ENCODE measurements at places on chromosomes 16 and 17.
A peak's percentile ranks its signal among the peaks of the same experiment; 100 is the strongest.

DNA sequence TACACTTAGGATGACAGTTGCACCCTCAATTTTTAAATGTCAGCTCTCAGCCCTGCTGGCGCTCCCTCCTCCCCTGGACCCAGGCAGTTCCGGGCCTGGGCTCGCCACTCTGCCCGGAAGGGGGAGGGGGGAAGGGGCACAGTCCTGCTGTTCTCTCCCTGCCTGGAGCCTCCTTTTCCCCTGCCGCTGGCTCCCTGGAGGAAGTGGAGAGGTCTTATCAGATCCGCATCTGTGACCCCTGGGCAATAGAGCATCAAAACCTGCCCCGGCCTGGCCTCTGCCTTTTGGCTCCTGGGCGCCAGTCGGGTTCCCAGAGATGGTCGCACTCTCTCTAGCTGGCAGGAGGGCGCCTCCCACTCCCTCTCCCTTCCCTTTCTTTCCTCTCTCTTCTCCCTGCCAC is 149.3 kb downstream of the IRF8 start:
- no peak for DNase-seq

- no peak for DNase-seq
Measured at GRCh38 chr16:2026461-2027023, at the start of gene NHERF2. Gene NHERF2, plus strand, starts transcription at chr16:2026902. Its CDS starts 104 bp downstream, at chr16:2027006.

DNA sequence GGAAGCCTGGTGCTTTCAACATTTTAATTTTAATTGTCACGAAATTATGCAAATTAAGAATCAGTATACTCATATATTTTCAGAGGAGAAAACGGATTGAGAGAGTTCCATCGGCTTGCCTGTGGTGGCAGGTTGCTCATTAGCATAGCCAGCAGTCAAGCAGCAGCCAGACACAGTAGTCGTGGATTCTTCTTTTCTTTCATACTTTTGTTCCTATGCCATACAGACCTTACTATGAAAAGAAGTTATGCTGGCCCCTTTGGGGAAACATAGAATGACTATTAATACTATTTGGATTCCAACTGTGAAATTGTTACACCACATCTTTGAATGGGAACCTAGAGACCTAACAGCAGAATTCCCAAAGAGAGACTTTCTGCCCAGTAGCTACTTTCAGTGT is 617.7 kb upstream of the CA10 start:
- DNase-seq, result no peak

GRCh38 chr16:2790631-2791030 is 3.3 kb upstream of the PRSS33 start:
- DNase-seq, result no peak

DNA sequence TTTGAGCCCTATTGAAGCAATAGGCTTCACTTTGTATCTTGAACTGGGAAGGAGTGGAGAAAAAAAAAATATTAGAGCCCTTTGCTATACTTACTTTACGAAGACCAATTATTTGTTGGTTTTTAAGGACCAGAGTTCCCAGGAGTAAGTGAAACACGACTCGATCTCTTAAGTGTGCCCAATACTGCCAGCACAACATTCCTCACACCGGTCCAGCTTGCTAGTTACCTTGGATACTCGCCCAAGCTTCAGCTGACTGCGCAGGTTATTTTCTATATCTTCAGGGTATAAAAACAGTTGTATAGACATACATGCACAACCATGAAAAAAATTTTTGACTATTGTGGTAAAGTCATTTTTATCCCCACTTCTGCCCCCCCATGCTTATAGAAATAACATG is 72.1 kb downstream of the RPTOR start:
- DNase-seq, result no peak

DNA sequence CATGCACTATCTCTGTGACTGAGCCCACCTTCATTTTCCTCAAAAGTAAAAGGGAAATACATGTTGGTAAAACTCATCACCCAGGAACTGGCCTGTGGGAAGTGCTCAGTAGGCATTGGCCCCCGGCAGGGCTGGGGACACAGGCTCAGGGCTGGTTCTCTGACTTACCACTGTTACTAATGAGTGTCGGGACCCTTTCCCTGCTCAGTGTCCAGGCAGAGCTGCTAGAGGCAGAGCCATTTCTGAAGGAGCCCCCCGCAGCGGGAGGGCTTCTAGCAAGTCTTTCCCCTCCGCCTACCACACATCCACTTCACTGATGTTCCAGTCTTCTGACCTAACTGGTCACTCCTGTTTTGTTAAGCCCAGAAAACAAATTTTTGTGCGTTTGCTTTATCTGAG is 1.7 kb upstream of the PEMT start:
- DNase-seq, result no peak

GRCh38 chr17:67974185-67974584 is 22.1 kb downstream of the C17orf58 start:
- no peak for DNase-seq

GRCh38 chr16:11639925-11640899 is 28.0 kb upstream of the SNN start:
- no peak for DNase-seq

DNA sequence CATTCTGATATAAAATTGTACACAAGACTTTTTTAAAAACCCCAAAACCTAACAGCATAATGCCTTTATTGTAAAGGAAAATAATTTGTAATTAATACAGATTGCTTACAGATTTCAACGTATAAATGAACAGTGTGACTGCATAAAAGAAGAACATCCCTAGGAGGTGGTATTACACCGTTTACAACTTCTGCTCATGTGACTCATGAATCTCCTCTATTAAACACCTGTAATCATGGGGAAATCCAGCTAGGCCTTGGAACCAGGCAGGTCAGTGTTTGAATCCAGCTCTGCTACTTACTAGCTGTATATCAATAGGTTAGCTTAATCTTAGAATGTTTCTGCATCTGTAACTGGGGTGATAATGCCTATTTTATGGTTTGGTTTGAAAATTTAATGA is 15.2 kb downstream of the RABEP1 start:
- no peak for DNase-seq

- no peak for DNase-seq
Measured at GRCh38 chr17:17156107-17156506, 50.0 kb downstream of the PLD6 start.

- no peak for DNase-seq
Measured at GRCh38 chr17:82923366-82924113, 83.7 kb upstream of the ZNF750 start.

DNA sequence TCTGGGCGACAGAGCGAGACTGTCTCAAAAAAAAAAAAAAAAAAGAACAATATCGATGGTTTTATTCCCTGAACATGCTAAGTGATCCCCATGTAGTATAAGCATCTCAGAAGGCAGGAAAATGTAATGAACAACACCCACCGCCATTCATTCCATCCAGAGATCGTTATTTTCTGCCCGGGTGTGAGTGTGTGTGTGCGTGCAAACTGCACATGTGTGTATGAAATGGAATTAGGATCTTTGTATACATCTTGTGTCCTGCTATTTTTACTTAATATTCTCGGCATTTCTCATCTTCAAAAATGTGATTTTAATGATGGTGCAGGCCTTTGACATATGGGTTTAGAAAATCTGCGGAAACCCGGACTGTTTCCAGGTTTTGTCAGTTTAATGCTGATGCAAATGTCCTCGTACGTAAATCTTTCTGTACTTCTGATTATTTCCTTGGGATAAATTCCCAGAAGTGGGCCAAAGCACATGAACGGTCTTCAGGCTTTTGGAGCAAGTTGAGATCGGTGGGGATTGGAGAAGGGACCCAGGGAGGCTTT is 254.8 kb downstream of the SEC14L1 start:
- DNase-seq, result no peak

GRCh38 chr16:79209308-79209707 is 391.2 kb downstream of the MAF start:
- DNase-seq, result no peak

DNA sequence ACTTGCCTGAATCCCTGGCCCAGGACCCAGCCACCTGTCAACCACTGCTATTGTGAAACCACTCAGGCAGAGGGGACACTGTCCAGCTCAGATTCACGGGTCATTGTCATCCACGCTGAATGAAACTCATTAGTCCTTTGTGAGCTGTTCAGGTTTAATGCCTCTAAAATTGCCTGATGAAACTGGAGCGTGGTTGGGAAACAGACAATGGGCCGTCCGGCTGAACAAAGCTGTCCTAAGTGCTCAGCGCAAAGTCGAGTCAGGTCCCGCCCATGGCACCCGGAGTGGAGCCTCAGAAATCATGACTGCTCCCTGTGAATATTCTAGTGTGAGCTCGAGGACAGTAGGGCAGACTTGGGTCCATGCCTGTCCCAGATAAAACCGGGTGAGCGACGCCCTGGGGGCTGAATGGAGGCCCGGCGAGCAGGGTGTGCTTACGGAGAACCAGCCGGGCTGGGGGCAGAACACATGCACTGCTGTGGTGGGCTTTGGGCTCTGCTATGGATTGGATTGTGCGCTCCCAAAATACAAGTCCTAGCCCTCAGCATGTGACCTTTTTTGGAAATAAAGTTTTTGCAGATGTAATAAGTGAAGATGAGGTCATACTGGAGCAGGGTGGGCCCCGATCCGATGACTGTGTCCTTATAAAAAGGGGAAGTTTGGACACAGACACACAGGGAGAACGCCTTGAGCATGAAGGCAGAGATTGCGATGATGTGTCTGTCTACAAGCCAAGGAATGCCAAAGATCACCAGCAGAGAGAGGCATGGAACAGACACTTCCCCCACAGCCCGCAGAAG is 12.9 kb upstream of the CMIP start:
- DNase-seq, result no peak

DNA sequence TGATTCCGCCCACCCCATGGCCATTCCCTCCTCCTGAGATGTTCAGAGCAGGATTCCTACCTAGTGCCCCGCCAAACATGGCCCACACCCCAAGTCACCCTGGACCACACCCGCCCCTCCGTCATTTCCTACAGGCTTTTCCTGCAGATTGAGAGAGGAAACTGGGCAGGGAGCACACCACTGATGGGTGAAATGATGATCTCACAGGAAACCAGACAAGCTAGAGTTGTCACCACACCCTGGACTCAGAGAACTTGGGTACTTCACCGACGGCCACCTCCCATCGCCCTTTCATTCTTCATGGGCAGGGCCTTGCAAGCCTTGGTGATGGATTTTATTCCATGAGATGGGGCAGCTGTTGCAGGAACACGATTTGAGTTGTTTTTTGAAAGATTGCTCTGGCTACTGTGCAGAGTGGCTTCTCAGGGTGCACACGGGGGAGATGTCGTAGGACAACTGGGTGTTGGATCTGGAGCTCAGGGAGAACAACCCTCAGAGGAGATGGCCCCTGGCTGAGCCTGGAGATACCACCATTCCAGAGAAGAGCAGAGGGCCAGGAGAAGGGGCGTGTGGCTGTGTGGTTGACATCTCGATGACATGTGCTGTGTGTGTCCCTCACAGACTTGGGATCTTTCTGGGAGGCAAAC is 7.4 kb upstream of the B9D1 start:
- DNase-seq, result no peak

GRCh38 chr17:50196826-50197225 is 4.6 kb downstream of the COL1A1 start:
- no peak for DNase-seq

DNA sequence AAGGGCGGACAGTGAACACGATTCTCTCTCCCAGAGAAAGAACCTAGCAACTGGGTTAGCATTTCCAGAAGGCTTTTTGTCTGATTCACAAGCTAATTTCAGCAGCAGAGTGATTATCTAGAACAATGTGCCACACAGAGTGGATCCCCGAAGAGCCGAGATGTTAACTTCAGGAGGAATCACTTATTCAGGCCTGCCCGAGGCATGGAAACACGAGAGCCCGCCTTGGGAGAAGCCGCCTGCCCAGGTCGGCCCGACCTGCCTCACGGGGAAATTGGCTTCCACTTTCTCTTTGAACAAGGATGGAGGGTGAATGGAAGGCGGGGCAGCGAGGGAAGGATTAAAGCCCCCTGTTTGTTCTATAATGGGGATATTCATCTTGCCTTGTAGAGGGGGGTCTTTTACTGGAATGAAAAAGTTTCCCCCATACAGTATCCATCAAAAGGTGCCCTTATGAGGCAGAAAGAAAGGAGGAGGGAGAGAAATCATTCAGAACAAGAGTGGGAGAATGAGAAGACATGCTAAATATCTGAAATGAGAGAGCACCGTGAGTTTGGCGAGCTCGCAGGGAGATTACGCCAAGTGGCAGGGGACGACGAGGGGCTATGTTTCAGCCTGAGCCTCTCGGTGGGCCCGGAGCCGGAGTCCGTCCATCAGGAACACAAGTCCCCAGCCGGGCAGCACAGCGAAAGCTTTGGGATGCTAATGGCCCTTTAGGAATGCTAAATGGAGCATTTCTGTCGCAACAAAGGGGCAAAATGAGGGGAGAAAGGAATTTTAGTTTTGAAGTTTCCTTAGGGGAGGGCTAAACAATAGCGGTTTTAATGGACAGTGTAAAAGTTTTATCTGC is 33.0 kb downstream of the NTN1 start:
- DNase-seq, result no peak

DNA sequence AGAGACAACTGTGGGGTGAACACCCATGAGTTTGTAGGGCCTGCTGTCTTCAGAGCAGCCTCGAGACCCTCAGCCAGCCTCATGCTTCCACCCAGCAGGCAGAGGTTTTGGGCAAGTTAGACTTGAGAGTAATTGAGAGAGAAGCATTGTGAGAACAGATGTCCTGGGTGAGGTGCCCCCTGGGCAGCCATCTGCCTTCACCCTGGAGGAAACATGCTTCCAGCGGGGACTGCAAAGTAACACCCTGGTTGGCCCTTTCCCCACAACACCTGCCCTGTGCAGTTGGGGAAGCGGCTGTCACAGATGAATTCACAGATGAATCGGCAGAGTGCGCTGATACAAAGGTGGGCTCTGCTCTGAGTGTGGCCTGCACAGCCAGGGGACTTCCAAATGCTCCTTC is 23.4 kb downstream of the ATPAF2 start:
- no peak for DNase-seq

- peak; percentile 93 for DNase-seq
Measured at GRCh38 chr16:18969050-18969854, 14.5 kb upstream of the TMC7 start.

DNA sequence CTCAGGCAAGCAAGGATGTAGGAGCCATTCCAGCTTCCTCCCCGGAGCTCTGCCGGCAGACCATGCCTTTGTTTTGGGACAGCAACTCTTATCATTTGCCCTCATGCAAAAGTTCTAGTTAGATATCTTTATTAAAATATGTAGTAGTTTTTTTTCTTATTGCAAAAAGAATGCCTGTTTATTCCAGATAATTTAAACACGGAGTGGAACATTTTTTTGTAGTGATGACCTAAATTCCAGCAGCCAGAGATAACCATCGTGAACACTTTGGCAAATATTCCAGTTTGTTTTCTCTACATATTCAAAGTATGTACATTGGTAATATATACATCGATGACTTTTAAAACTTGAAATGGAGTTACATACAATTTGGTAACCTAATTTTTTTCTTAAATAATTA is 54.8 kb downstream of the CRISPLD2 start:
- no peak for DNase-seq

- DNase-seq, result no peak
Measured at GRCh38 chr17:17609121-17609520, 17.6 kb upstream of the PEMT start.

Measured in mesothelial cell of epicardium (in vitro differentiated cells).